ENCODE measurements at places on chromosomes 6 and 20.
A peak's percentile ranks its signal among the peaks of the same experiment; 100 is the strongest.

DNA sequence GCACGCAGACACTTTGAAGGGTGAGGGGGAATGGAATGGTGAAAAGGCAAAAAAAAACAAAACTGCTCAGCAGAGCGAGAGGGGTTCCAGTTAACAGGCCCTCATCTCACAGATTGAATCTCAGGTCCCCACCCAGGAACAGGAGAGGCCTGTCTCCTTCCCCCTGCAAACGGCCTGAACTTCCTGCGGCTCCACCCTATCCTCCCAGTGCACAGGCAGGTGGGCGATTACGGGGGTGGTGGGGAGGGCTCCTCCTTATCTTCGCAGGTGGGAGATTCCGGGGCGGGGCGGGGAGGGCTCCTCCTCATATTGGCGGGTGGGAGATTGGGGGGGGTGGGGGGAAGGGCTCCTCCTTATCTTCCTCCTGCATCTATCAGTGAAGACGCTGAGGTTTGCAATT, 129.0 kb downstream of the SOX4 start:
- no peak for DNase-seq

GRCh38 chr6:81894788-81895271, 142.3 kb upstream of the TENT5A start:
- DNase-seq, result no peak

- no peak for DNase-seq
Measured at GRCh38 chr20:61453219-61453618, 201.2 kb downstream of the CDH4 start.

DNA sequence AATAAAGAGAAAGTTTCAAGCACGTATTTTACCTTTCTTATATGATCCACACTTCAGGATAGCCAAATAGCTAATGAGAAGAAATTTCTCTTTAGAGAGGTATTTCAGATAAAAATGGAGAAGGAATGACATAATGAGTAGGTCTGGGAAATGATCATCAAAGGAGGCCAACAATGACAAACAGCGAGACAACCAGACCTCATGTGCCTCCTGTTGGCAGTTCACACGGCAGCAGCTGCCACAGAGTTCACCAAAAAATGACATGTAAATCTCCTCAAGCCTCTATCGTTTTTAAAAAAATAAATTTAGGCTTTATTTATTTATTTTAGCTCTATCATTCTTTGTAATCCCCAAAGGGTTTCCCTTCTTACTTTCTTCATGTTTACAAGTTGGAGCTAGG, 47.7 kb downstream of the SLC2A12 start:
- peak; percentile 30 for DNase-seq

DNA sequence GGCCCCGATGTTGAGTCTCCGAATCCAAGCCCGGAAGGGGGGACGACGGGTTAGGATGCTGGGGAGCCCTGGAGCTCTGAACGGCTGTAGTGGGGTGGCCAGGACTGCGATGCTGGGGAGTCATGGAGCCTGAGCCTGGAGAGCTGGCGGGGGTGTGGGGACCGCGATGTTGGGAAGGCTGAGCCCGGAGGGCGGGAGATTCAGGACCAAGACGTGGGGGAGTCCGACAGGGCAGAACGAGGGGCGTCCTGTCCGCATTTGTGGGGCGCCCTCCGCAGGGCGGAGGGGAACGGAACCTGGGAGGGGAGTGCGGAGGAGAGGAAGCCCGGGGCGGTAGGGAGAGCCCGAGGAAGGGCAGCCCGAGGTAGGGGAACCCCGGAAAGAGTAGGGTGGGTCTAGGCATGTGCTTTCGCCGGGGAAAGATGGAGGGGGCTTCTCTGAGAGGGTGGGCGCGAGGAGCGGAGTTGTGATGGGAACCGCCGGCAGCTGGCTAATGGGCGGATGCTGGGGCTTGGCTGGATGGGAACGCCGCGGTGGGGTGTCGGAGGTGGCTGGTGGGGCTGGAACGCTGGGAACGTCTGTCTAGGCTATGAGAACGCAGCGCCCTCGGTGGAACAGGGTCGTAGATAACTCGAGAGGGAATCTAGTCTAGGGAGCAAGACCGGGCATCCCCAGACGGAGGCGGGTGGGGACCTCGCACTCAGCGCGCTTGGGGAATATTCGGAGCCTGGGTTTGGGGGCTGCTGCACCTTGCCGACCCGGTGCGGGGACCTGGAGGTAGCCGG, 684 bp downstream of the PAQR8 start:
- peak; percentile 23 for DNase-seq

- peak; percentile 29 for DNase-seq
Measured at GRCh38 chr6:104754788-104755409, 104.8 kb downstream of the HACE1 start.

DNA sequence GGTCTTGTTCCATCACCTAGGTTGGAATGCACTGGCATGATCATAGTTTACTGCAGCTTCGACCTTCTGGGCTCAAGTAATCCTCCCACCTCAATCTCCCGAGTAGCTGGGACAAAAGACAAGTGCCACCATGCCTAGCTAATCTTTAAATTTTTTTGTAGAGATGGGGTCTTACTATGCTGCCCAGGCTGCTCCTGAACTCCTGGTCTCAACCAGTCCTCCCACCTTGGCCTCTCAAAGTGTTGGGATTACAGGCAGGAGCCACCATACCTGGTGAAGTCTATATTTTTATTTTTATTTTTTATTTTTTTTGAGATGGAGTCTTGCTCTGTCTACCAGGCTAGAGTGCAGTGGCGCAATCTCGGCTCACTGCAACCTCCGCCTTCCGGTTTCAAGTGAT, 11.4 kb upstream of the PIM1 start:
- DNase-seq, result no peak

DNA sequence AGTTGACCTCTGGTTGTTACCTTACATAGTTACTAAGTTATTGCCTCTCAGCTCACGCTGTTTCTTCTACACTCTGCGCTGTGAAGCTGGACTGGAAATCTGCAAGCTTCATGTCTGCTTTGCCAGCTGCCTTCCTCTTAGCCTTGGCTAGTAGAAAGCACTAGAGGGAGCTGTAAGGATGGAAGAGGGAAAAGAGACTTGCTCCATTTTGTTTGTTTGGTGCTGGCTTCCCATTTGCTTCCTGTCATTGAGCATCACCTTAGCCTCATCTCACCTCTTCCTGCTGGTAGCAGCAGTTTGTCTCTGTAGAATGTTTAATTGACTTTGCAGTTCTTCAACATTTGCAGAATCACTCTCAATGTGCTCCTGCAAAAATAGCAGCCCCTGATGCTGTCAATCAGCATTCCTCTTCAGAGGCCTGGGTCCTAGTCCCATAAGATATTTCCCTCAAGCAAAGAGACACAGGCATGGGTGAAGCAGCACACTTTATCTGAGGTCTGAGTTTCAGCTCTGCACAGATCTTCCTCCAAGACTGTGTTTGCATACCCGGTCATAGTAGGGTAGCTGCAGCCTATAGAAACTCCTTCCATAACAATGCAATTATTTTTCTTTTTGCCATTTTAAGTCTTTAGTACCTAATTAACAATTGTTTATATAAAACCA, 302.2 kb upstream of the EPHA7 start:
- DNase-seq, result no peak

DNA sequence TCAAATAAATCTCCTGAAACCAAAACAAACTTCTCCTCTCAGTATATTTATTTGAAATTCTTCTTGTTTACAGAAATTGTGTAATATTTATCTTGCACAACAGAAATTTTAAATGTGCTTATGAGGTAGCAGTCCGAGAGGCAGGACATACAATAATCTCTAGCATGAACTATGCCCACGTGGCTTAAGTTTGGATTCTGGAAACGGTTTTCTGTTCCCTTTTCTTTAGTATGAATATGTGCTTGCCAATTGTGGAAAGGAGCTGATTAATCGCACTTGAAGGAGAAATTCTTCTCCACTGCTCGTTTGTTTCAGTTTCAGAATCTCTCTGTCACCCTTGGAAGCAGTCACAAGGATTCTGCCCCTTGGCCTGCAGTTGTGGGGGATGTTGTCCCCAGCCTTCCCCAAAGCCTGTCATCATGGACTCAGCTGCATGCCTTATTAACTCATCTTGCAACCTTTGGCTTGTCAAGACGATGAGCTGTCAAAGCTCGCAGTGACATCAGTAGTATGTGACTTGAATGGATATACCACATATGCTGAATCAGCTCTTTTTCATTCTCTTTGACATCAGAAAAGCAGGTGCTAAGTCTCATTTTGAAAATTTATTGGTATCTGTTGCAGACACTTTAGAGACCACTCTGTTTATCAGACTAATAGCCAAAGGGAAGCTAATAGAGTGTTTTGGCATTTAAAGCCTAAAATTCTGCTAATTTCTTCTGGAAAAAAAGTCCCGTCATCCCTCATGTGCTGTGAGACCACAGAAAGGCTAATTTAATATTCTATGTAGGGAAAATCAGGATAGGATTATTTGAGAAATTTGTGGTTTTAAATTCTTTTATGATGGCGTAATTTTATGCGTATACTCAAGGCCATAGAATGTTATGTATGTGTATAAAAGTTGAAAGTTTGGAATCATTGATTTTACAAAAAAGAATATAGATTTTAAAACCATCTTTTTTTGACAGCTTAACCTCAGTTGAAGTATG, 186.8 kb downstream of the ARID1B start:
- no peak for DNase-seq

GRCh38 chr6:133184798-133185372, 56.3 kb upstream of the EYA4 start:
- DNase-seq, result peak; percentile 19

GRCh38 chr6:158206740-158207421, 38.7 kb downstream of the GTF2H5 start:
- DNase-seq, result no peak

GRCh38 chr6:166798652-166799051, 157.7 kb downstream of the RNASET2 start:
- DNase-seq, result no peak

- no peak for DNase-seq
Measured at GRCh38 chr20:59676851-59677182, 72.5 kb downstream of the PHACTR3 start.

GRCh38 chr20:44420497-44420896, 55.2 kb upstream of the TTPAL start:
- no peak for DNase-seq

DNA sequence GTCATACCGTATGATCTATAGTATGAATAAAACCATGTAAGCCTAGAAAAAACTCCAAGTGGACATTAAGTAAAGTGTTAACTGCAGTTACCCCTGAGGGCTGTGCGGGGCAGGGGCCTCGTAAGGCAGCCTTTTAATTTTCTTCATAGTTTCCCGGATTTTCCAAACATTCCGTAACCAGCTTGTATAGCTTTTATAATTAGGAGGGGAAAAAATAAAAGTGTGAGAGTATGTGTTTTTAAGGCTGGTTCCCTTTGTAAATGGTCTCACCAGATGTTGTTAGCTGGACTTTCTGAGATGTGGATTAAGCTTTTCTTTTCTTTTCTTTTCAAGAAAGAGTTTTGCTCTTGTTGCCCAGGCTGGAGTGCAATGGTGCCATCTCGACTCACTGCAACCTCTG, 7.0 kb downstream of the KIAA1755 start:
- DNase-seq, result no peak

DNA sequence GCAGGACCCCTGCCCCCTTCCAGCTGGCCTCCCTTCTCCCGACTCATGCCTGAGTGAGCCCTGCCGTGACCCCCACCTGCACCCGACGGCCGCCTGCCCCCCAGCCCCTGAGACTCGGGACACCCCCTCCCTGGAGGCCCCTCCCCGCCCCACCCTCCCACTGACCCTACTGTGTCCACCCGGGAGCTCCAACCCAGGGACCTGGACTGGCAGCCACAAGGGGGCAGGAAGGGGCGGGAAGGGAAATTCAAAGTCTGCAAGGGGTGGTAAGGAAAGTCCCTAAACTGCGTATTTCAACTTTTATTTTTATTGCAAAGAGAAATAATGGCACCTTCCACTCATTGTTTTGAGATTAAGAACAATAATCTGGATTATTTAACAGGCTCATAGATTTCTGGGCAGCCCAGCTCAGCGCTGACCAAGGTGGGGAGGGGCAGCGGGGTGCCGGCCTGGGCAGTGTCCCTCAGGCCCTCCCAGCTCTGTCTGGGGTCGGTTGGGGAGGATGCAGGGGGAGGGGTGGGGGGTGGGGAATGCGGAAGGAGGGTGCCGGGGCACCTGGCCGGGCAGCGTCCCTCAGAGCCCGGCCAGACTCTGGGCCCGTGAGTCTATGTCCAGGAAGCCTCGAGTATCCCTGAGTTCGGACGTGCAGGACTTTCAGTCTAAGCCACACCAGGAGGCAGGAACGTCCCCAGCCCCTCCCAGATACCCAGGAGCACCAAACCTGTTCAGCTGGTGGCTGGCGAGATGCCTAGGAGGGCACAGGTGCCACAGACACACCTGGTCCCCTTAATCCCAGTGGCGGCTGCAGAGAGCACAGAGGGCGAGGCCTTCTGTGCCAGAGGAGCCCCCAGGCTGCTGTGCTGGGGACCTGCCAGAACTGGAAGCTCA, 1.3 kb upstream of the PTK6 start:
- DNase-seq, result peak; percentile 54

DNA sequence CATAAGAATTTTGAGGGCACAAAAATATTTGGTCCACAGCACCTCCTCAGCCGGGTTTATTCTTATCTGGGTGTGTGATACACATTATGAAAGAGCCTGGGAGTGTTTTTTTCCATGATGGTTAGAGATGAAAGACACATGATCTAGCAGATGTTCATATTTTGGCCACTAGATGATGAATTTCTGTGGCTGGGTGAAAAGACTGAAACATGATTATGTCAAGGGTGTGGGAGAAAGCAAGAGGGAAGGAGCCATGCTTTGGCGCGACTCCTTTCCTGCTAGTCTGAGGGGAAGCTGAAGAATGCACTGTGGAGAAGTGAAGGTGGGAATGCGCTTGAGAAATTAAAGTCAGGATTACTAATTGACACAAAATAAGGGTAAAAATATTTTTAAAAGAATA, 102.3 kb downstream of the SH3BGRL2 start:
- DNase-seq, result no peak

DNA sequence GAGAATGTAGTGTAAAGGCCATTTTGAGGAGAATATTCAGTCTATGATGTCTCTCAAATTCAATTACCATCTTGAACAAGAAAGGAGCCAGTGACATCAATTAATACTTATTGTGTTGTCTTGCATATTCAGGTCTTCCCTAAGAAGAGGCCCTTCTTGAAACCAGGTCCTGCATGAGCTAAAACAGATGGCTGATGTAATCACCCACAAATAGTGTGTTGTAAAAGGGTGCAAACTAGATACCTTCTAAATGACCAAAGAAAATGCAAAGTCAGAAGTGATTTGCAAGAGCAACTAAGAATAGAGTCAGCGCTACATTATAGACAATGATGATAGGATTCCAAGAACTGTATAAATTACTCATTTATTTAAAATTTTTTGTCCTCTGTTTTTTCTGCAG, 97.0 kb downstream of the BTBD3 start:
- DNase-seq, result no peak

GRCh38 chr6:64721865-64722264, 985.2 kb downstream of the EYS start:
- DNase-seq, result no peak

- DNase-seq, result no peak
Measured at GRCh38 chr20:21554376-21554890, 40.6 kb upstream of the NKX2-2 start.

DNA sequence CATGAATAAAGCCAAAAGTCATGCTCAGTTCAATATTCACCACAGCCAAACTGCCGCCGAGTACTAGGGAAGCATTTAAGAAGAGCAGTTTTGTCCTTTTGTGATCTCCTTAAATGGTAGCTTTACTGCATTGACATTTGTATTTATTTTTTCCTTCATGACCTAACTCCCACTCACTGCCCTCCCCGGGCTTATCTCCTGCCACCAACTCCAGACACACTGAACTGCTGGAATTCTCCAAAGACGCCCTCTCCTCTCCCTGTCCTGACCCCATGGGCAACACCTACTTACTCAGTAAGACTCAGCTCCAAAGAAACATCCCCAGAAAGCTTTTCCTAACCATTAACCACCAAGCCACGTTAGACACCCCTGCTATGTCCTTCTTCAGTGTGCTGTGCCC, 48.5 kb upstream of the CNKSR3 start:
- no peak for DNase-seq

- peak; percentile 98 for DNase-seq
Measured at GRCh38 chr6:44237021-44237812, 9.7 kb upstream of the HSP90AB1 start.
